Body of pancreas (tissue), 4 donors: ENCODE measurements at places on chromosomes 11 and 22. TPM values are rescaled to one million over a fixed set of nuclear protein-coding genes. Genes with fewer than 3 reads are reported as not detected.

DNA sequence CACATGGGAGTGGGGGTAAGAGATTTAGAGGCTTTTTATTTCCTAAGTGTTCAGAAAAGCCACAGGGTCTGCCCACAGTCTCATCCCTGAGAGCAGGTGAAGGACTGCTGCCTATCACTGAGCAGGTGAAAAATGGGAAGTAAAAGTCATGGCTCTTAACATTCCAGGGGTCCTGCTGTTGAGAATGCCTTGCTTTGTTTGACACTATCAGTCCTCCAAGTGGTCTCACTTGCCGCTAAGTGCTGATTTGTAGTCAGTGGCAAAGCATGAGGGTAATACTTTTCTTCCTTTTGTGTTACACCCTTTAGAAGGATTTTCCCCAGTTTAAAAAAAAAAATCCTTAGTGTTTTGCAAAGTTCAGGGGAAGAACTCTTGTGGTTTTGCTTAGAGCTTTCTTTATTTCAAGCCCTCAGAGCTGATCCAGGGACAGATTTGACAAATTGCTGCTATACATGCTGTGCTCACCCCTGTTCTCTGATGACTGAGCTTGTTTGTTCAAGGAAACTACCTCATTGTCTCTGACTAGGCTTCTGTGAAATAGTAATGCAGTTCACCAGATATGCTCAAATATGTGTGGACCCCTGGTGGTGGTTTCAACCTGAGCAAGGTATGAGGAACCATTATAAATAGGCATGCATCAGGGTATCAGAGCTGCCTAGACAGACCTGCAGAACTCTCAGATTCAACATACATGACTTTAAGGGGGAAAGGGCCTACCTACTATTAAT is 141.0 kb downstream of the ARHGAP42 start:
- peak; percentile 25 for DNase-seq

GRCh38 chr22:35104491-35104890 is 38.5 kb downstream of the ISX start:
- no peak for DNase-seq

- DNase-seq: no peak
These were observed 396.8 kb downstream of the AASDHPPT start for GRCh38 chr11:106474274-106474673.

GRCh38 chr22:42217019-42217751 is 53.3 kb downstream of the TCF20 start:
- DNase-seq: no peak

GRCh38 chr22:42932857-42933484 is 75.9 kb upstream of the ARFGAP3 start:
- no peak for DNase-seq

Gene CASP12
- 1.6 TPM for total RNA-seq

Gene VSIG10L2
- not detected for total RNA-seq

Gene MB
- total RNA-seq: not detected

Gene OR8D4
- 1.6 TPM for total RNA-seq

Gene PKDREJ
- total RNA-seq: under 0.01 TPM
